ENCODE measurements at places on chromosomes 11 and 22. TPM values are rescaled to one million over a fixed set of nuclear protein-coding genes. Genes with fewer than 3 reads are reported as not detected.

The MS4A14 gene
- polyA plus RNA-seq: not detected

The PATE2 gene
- not detected for polyA plus RNA-seq

The ZNF280B gene
- 2.3 TPM for polyA plus RNA-seq

The POGLUT3 gene
- polyA plus RNA-seq: 49.3 TPM

DNA sequence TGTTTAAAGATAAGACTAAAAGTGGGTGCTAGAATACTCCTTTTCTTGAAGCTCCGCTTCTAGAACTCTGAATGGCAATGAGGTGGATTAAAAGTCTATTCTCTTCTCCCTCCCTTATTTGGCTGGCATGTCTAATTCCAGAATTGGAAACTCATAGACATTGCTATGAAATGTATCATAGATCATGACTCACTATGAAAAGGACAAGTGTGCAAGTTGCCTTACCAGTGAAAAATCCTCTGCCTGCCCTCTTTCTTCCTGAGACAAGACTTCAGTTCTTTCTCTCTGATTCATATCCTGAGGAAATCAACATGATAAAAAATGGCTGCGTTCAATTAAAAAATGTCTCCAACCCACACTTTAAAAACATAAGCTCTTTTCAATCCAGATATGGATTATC, 73.2 kb upstream of the BLID start:
- peak; percentile 85 for DNase-seq

DNA sequence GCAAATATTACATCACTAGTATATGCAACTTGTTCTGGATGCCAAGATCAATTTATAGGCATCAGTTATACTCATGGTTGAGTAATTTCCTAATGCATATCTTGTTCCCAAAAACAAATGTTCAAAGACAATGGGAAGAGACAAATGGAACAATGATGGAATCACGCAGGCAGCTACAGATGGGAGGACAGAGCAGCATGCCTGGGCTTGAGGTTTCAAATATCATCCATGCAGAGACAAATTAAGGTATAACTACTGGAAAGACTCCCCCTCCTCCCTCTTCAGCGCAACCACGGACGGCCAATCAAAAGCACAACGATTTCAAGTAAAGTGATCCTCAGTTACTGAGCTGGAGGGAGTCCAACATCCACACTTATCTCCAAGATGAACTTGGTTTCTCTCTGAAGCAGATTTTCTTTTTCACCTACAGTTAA, 106.8 kb downstream of the CCDC83 start:
- DNase-seq: no peak

- DNase-seq: no peak
Measured at GRCh38 chr11:4882543-4882942, 843 bp downstream of the OR51T1 start.

DNA sequence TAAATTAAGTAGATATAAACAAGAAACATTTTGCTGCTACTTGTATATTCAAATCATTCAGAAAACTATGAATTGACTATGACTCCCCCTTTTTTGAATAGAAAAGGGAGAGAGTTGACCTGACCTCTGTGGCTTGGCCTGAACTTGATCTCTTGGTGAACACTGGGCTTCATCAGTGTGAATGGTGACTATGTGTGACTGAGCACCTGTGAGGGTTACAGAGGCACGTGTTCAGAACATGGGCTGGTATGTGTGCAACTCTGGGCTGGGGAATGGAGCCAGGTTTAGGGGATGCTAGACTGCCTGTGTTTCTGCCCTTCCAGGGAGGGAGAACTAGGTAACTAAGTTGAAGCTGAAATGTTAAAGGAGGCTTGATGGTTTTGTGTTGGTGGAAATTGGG, 29.2 kb downstream of the HSD17B12 start:
- no peak for DNase-seq

DNA sequence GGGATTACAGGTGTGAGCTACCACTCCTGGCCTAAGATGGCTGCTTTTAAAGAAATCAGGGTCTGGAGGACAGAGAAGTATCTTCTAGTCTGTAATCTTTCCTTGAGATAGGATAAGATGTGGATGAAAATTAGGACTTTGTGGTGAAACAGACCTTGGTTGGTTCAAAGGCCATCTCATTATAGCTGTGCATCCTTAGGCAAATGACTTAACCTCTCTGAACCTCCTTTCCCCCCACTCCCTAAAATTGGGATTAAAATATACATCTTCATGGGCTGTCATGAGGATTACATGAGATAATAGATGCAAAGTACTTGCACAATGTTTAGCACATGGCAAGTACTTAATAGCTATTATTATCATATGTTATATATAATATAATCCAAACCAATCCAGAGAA, 10.8 kb upstream of the E2F8 start:
- no peak for DNase-seq

All from AG04450 (cell line).